Epithelial cell of umbilical artery (primary cell): ENCODE measurements at places on chromosomes 7 and 10. TPM values are rescaled to one million over a fixed set of nuclear protein-coding genes. Genes with fewer than 3 reads are reported as not detected.

The NXPH1 gene
- not detected in 2 replicates for total RNA-seq

The MYL7 gene
- not detected in 2 replicates for total RNA-seq

The TMEM213 gene
- not detected in 2 replicates for total RNA-seq

The SORBS1 gene
- 0.32 and 1.5 TPM in 2 replicates for total RNA-seq

The NEUROG3 gene
- total RNA-seq, result not detected in 2 replicates

The GHRHR gene
- total RNA-seq, result not detected in 2 replicates

The VWDE gene
- 0.65 and 1.7 TPM in 2 replicates for total RNA-seq

The SPDYE6 gene
- total RNA-seq, result not detected in 2 replicates

The SHOC2 gene
- total RNA-seq, result 43.5 and 56.5 TPM in 2 replicates

The SAMD9 gene
- 11.0 and 51.4 TPM in 2 replicates for total RNA-seq
